ENCODE measurements at places on chromosomes 3 and 15.

- DNase-seq: no peak
These were observed 14.4 kb downstream of the SNAPC5 start for GRCh38 chr15:66483131-66483566.

GRCh38 chr3:190502946-190503345 is 10.9 kb upstream of the IL1RAP start:
- DNase-seq: no peak

DNA sequence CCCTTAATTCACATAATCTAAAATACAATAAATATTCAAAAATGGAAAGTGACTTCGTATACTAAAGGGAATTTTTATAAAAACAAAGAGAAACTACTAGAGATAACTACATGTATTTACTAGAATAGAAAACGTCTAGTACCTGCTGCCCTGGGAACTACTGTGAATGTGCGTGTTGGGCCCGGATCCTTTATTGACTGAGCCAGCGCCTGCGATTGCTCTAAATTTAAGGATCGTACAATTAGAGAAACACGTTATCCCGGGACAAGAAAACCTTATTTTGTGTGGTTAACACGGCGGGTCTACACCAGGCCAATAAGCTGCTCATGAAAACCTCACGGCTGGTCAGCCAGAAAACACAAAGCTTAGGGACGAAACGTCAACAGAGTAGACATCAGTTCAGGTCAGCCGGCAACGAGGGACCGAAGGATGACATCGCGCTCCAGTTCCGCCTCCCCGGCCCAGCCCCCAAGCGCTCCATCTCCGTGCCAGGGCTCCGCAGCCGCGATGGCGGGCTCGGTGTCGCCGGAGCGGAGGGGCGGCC is 555 bp downstream of the TM2D3 start:
- no peak for DNase-seq

- DNase-seq: peak; percentile 81
These were observed 3.9 kb upstream of the DNASE1L3 start for GRCh38 chr3:58214484-58215316.

GRCh38 chr3:100289339-100289738 is 28.5 kb downstream of the TBC1D23 start:
- DNase-seq: peak; percentile 2

DNA sequence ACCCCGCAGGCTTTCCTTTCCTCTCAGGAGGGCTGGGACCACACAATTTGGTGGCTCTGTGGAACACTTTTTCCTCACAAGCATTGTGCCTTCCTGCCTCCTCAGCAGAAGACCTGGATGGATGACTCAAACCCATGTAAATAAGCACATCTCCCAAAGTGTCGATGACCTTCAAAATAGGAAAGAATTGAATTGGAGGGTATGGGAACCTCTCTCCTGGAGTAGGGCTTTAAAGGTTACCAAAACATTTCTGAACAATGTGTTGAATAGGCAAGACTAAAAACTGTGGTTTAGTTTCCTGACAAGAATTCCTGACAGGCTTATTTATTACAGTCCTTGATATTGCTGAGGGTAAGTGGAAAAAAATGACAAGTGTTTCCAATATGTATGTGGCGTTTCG is 118.2 kb downstream of the ALDH1A2 start:
- DNase-seq: no peak

DNA sequence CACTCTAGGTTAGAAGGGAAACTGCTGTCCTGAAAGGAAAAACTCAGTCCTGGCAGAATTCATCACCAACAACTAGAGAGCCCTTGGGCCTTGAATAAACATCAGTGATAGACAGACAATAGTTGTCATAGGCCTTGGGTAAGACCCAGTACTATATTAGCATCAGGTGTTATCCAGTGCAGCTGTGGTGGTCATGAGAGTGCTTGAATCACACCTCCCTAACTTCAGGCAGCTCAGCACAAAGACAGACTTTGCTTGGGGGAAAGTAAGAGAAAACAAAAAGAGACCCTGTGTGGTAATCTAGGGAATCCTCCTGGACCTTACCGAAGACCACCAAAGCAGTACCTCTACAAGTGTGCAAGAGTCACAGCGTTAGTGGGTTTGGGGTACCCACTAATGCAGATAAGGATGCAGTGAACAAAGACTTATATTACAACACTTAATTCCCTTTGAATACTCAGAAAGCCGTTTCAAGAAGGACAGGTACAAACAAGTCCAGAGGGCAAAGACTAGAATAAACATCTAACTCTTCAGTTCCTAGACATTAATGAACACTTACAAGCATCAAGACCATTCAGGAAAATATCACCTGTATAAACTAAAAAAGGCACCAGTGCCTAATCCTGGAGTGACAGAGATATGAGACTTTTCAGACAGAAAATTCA is 332.3 kb upstream of the EPHA3 start:
- no peak for DNase-seq

DNA sequence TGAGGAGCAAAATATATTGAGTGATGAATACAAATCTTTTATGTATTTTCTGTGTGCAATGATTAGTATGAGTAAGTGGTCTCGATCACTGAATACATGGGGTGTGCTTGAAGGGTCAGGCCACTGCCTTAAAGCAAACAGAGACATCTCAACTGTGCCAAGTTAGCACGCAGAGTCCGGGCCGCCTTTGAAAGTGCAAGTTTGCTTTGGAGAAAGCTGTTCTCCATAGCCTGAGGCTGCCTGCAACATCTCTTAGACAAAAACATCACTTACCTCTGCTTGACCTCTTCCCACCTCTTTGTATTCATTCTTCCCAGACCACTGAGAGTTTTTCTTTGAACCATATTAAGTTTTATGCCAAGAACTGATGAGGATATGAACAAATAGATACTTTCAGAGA is 267.0 kb downstream of the ZBTB20 start:
- DNase-seq: no peak

DNA sequence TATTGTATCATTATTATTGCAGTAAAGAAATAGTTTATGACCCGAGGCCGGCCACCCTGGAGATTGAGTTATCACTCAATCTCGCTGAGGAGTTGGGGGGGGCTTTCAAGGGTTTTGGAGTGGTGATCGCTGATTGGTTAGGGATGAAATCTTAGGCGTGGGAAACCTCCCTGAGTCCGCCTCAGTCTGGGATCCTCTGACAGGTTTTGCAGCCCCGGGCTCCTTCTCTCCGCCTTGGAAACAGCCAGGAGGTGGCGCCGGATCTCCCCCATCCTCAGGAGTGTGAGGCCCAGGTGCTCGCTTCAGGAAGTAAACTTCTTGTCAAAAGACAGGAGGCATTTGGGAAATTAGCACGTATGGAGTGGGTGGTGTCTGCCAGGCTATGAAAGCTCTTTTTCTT is 41.1 kb upstream of the SEC61A1 start:
- peak; percentile 13 for DNase-seq

DNA sequence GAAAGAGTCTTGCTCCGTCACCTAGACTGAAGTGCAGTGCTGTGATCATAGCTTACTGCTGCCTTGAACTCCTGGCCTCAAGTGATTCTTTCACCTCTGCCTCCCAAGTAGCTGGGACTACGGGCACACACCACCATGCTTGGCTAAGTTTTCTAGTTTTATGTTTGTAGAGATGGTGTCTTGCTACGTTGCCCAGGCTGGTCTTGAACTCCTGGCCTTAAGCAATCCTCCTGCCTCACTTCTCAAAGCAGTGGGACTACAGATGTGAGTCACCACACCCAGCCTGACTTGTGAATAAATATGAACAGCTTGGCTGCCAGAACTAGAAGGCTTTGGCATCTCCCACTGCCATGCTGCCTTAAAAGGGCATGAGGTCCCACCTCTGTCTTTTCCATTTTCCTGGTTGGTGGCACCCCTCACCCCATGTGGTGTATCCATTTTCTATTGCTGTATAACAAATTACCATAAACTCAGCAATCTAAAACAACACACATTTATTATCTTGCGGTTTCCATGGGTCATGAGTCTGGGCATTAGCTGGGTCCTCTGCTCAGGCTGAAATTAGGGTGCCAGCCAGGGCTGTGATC is 44.3 kb downstream of the PTPRG start:
- no peak for DNase-seq

DNA sequence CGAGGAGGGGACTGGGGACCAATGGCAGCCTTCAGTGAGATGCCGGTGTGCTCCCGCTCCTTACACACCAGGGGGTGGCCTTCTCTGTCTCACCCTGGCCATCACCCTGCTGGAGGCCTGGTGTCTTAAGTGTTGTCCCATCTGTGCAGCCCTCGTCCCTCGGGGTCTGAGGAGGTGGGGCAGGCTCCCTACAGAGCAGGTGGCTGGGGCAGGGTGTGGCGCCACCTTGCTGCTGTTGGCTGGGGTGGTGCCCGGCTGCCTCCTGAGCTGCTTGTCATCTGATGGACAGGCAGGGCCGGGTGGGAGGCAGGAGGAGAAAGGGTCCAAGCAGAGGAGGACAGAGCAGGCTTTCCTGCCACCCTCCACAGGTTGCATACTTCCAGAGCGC is 25.9 kb downstream of the PTPN23 start:
- peak; percentile 27 for DNase-seq

GRCh38 chr3:134480546-134480945 is 5.2 kb downstream of the ANAPC13 start:
- no peak for DNase-seq

DNA sequence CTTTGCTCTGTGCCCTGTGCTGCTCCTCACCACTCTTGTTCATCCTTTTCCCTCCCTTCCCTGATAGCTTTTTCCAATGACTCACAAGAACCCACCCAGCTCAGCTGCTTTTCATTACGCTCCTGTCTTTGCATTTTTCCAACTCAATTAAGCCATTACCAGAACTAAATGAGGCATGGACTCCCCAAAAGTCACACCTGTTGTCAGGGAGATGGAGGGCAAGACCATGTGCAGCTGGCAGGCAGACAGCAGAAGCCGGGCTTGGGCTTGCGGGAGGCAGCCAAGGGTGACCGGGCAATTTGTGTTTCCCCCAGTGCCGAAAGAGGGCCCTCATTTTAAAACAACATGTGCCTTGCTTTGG is 64.3 kb downstream of the CASR start:
- peak; percentile 68 for DNase-seq

- no peak for DNase-seq
These were observed 115.6 kb downstream of the CHDH start for GRCh38 chr3:53730576-53730975.

GRCh38 chr15:83559310-83559966 is 94.5 kb upstream of the ADAMTSL3 start:
- DNase-seq: peak; percentile 58

GRCh38 chr15:64781299-64781698 is 5.9 kb upstream of the RBPMS2 start:
- no peak for DNase-seq

DNA sequence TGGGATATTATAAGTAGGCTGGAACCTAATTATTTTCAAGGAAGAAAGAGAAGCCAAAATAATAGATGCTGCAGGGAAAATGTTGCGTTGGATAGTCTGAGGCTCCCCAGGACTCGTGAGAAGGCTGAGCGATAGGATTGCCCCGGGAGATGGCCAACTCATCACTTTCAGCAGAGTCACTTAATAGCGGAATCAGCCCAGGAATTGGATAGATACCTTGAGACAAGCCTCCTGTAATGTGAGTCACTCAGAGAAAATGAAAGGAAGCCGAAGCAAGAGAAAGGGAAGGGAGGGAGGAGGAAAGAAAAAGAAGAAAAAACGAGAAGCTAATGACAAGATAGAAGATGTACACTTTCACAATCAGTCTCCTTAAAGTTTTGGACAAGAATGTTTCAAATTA is 94.3 kb downstream of the SQOR start:
- no peak for DNase-seq

GRCh38 chr3:162978136-162978535 is 1481.5 kb downstream of the OTOL1 start:
- no peak for DNase-seq

- no peak for DNase-seq
These were observed 112.2 kb upstream of the ABHD17C start for GRCh38 chr15:80582816-80583423.

DNA sequence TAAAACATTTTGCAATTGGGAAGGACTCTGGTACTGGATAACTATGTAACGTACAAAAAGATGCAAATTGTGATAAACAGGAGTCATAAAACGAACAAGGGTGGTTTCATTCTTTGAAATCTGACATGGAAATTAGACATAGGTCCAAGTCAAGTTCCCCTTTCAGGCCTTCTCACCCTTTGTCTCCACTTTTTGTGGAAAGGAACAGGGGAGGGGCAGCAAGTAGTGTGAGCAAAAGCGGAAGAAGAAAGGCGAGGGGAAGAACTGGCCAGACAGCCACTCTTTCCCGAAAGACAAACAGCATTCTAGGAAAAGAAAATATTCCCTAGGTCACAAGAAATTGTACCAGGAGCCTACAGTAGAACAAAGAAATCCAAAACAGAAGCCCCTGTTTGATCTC is 52.6 kb downstream of the MCF2L2 start:
- no peak for DNase-seq

DNA sequence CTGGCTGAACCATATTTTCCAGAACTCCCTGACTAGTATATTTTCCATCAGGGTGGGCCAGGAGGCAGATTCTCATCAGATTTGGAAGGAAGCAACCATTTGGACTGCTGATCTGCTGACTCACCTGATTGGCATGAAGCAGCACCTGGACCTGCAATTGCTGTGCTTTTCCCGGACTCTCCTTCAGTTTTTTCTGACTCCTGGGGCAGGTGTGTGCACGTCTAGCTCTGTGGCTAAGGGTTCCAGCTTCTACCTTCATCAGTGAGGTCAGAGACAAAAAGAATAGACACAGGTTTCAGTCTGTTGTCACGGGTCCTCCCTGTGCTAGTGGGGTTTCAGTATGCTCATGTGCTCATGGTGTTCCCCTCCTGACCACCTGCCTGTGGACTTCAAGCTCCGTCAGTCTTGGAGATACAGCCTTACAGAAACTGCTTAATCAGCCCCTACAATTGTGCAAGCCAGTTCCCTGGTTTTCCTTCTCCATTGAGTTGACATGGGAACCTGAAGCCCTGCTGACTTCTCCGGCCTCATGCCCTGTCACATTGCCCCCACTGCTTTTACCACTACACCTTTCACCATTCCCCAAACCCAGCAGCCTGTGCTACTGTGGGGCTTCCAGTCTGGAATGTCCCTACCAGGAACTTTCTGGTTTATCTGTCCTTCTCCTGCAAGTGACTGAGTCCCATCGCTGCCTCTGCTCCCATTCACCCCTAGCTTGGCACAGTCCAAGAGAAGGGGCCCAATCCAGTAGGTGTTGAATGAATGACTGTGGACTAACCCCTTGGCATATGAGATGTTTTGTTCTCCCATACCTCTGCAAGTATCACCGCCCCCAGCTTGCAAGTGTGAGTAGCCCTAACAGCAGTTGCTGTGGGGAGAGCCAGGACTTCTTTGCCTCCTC is 31.7 kb downstream of the HMCES start:
- no peak for DNase-seq

GRCh38 chr3:145244327-145244726 is 916.7 kb downstream of the PLOD2 start:
- no peak for DNase-seq

GRCh38 chr15:38193496-38193895 is 59.1 kb upstream of the SPRED1 start:
- no peak for DNase-seq

- no peak for DNase-seq
These were observed 433.4 kb upstream of the CFAP20DC start for GRCh38 chr3:59483191-59483590.

- DNase-seq: no peak
These were observed 94.5 kb downstream of the SEC22A start for GRCh38 chr3:123296261-123296660.
